NCI-H1105 treated with DMSO at 0.1 percent for 48 hours (cell line): ENCODE measurements at places on chromosomes 16 and 17.

DNA sequence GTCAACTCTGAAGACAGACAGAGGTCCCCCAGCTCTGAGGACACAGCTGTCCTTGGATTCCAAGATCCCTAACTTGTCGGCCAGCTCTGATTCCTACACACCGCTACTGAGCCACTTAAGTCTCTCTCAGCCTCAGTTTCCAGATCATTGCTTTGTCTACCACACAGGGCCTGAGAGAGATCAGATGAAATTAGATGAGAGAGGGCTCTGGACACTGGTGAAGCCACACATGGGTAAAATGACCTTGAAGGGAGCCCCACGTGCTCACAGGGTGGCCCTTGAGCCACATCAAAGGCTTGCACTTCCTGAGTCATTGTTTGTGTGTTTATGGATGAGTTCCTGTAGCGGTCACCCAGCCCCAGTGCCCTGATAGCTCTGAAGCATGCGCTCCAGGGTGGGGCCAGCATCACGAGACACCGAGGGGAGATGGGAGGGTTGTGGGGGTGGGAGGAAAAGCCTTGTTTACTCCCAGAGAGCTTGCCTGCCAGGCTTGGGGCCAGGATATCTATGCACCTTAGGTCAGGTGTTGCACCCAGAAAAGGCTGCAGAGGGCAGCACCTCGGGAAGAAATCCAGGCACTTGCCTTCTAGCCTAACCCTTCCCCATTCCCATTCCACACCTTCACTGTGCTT, 32.7 kb upstream of the SLC6A2 start:
- DNase-seq = no peak

DNA sequence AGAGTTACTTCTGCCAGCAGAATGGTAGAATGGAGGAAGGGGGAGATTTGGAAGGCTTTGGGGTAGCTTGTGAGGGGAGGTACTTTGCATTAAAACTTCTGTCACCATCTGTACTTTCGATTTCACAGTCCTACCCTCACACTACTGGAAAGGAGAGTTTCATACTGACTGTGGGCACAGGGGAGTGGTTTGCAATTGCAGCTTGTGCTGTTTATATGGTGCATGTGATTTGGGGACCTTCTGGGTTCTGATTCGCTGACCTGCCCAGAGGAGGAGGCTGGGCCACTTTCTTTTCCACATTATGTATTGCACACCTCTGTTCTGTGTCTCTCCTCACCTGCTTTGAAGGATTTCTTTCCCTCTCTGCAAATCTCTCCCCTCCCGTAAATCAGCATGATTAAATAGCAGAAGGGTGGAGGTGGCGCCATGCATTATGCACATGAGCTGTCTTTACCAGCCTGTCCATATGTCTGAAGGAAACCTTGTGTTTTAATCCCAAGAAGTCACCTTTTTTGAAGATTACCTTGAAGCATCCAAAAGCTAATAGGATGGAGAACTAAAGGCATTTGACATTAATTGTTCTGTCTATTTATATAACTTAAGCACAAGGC, 90.9 kb downstream of the RBFOX1 start:
- no peak for DNase-seq

GRCh38 chr17:28598389-28598788, 436 bp downstream of the SPAG5 start:
- DNase-seq = peak; percentile 66

GRCh38 chr16:75304521-75305363, 53.3 kb upstream of the BCAR1 start:
- no peak for DNase-seq

DNA sequence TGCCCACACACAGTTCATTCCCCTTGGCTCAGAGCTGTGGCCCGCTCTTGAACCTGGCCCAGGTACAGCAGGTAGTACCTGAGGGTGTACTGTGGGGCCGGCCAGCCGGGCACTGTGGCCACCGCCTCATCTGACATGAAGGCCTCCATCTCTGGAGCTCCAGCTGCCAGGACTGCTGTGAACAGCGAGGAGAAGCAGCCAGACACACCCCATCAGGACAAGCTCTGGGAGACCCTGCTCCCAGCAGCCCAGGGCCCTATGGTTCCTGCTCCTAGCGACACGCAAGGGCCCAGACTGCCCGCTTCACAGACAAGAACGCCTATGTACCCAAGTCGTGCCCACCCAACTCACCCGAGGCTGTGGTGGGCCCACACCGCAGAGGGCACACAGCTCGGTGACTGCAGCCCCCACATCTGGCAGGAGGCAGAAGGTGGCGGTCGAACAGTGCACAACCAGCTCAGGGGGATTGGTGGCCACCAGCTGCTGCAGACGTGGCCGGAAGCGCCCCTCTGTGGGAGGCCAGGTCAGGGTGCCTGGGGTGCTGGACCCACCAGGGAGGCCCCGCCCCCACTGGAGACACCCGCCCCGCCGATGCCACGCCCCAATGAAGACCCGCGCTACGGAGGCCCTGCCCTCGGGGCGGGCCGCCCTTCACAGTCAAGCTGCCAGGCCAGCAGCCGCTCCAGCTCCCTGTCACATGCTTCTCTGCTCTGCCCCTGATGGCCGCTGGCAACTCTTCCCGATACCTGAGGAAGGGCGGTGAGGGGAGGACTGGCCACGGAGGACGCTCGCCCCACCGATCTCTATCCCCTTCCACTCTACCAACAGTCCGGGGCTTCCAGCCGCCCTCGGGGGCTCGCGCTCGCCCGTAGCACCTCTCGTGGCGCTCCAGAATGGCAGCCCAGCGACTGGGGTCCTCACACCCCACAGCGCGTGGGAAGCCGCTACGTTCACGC, 1.1 kb upstream of the STUB1 start:
- DNase-seq = no peak

GRCh38 chr17:46944931-46945330, 22.0 kb downstream of the GOSR2 start:
- DNase-seq = no peak

- no peak for DNase-seq
These were observed 187.6 kb downstream of the RPTOR start for GRCh38 chr17:80732268-80732667.

DNA sequence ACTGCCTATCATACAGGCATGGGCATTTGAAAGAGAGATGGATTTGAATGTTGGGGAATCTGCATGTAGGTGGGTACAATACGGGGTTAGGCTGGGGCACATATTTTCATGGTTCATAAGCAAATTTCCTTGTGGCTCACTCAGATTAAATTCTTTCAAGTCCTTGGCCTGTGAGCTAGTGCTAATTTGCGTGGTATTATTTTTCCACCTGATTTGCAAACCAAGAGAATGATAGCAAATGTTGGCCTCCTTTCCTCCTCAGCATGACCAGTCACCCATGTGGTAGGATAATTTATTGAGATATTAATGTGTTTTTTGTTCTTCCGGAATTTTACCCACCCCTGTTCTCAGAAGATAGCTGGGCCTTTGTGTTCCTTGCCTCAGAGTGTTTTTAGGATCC, 22.9 kb downstream of the FAM20A start:
- no peak for DNase-seq

- DNase-seq = no peak
These were observed 13.0 kb downstream of the PAM16 start for GRCh38 chr16:4338125-4338582.

DNA sequence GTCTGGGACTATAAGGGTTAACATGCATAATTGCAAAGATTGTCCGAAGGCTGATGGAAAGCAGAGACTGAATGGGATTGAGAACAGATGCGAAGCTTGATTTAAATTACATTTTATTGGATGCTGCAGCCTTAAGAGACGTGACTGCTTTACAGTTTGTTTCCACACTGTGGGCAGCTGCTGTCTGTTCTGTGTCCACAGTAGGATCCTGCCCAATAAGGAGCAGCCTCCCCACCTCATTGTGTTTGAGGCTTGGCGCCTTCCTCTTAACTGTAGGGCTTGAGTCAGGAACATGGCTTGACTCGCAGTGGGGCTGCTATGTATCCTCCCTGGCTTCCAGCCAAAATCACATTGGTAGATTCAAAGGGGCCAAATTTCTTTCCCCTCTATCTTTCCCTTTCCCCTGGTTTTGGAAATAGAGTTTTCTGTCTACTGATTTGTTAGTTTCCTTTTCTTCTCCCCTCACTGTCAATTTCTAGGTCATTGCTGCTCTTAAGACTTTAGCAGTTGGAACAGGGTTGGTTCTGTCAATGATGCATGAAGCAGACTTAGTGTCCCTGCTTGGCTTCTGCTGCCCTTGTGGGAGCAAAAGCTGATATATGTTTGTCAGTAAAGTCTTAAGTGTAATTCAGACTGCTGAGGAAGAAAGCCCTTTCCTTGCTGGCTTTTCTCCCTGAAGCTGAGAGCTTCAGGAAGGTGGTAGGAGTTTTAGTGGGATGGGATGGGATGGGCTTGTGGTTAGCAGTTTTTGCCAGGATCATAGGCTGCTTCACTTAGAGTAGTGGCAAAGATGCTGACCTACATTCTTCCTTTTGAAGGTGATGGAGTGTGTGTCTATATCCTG, 5.0 kb upstream of the RARA start:
- peak; percentile 26 for DNase-seq
